ENCODE measurements at places on chromosomes 7 and 10.

GRCh38 chr7:22607180-22607579, 107.2 kb upstream of the STEAP1B start:
- no peak for DNase-seq

DNA sequence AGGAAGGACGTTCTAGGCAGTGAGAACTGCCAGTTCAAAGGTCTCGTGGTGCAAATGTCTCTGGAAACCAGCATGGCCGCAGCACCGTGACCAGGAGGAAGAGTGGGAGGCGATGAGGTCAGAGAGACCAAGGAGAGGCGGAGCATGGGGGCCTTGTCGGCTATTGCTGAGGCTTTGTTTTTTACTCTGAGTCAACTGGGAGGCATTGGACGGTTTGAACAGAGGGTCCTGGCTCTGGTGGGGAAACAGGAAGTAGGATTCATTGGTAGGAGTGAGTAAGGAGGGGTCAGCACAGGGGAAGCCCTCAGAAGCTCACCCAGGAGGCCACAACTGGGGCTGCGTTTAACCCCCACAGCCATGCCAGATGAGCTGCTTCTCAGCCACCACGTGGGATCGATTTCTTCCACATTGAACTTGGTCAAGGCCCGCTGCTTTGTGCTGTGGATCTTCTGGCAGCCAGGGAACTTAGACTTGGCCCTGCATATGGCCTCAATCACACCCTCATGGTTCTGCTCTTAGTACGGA, 22.2 kb upstream of the SH2B2 start:
- no peak for DNase-seq

GRCh38 chr10:110260746-110261477, 43.8 kb downstream of the SMNDC1 start:
- no peak for DNase-seq

DNA sequence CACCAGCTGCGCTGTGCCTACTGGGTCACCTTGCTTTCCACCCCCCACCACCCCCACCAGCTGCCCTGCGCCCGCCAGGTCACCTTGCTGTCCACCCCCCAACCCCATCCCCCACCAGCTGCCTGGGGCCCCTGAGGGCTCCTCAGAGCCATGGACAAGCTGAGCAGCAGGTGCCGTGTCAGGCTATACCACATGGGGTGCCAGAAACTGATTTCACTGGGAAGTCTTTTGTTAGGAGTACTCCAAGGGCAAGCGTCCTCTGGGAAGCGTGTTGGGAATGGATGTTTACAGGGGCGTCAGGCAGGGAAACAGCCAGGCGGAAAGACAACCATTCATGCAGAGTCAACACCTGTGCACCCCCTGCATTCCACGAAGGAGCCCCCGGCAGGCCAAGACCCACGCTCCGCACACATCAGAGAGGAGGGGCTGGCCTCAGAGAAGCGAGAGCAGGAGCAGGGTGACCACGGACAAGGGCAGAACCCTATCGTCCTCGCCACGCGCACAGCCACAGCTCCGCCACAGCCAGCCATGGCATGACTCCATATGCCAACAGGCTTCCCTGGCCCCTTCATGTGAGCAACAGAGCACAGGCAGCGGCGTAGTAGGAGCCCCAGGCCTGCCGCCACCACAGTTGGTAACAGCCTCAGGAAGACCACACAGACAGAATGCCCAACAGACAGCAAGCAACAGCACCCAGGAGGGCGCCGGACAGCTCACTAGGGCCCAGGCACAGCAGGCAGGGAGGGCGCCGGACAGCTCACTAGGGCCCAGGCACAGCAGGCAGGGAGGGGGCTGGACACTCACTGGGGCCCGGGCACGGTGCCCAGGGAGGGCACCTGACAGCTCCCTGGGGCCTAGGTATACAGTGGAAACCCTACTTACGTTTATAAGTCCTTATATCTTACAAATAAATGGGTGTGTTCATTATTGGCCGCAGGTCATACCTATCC, 180.8 kb downstream of the MAD1L1 start:
- no peak for DNase-seq

GRCh38 chr10:44628921-44629320, 244.0 kb upstream of the CXCL12 start:
- DNase-seq: no peak

DNA sequence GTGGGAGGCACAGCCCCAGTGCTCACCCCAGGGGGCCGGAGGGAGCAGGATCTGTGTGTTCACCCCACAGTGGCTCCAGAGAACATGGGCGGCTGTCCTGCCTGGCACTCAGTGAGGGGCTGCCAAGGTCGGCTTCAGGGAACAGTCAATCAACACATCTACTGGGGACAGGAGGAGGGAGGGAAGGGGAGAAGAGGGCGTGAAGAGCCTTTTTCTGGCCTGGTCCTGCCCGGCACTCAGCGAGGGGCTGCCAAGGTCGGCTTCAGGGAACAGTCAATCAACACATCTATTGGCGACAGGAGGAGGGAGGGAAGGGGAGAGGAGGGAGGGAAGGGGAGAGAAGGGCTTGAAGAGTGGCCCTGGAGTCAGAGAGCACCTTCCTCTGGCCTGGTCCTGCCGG, 184.9 kb downstream of the ADARB2 start:
- DNase-seq: no peak

DNA sequence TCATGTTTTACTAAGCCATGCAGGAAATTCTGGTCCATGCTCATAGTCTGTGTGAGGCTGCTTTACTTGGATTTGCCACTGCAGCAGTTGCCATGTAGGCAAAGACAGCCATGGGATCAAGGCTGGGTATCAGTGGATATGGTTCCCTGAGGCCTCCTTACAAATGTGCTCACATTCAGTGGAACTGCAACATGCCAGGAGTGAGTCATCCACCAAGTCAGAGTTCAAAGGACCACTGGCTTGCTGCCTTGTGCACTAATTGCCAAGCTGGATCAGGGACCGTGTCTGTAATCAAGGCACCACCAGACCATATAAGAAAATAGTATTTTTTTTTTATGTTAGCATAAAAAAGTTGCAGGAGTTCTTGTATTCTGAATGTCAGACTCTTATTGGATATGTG, 101.0 kb downstream of the CDCA7L start:
- DNase-seq: no peak

GRCh38 chr10:58853668-58854067, 322.8 kb upstream of the PHYHIPL start:
- no peak for DNase-seq

GRCh38 chr7:2104107-2104710, 128.5 kb downstream of the MAD1L1 start:
- DNase-seq: no peak

- DNase-seq: no peak
Observed at GRCh38 chr10:50619882-50620281, 3.9 kb downstream of the SGMS1 start.

- no peak for DNase-seq
Observed at GRCh38 chr7:33410266-33410665, 280.9 kb downstream of the BBS9 start.

GRCh38 chr7:17844514-17845196, 95.6 kb downstream of the SNX13 start:
- no peak for DNase-seq

DNA sequence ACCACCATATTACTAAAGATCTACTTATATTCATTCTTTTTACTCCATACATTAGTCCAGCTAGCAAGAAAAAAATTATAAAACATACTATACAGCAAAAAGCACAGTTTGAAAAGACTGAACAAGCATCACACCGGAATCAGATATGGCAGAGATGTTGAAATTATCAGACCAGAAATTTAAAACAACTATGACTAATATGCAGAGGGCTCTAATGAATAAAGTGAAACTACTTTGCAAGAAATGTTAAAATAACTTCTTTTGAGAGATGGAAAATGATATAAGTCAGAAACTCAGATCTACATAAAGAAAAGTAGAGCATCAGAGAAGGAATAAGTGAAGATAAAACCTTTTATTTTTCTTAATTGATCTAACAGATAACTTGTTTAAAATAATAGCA, 50.9 kb downstream of the SGCE start:
- DNase-seq: no peak

Measured in NCI-H774 (cell line).